HFFc6 (cell line): ENCODE measurements at places on chromosomes 1 and 21. TPM values are rescaled to one million over a fixed set of nuclear protein-coding genes. Genes with fewer than 3 reads are reported as not detected.

SPATA46 gene
- not detected in 3 replicates for total RNA-seq

DNA sequence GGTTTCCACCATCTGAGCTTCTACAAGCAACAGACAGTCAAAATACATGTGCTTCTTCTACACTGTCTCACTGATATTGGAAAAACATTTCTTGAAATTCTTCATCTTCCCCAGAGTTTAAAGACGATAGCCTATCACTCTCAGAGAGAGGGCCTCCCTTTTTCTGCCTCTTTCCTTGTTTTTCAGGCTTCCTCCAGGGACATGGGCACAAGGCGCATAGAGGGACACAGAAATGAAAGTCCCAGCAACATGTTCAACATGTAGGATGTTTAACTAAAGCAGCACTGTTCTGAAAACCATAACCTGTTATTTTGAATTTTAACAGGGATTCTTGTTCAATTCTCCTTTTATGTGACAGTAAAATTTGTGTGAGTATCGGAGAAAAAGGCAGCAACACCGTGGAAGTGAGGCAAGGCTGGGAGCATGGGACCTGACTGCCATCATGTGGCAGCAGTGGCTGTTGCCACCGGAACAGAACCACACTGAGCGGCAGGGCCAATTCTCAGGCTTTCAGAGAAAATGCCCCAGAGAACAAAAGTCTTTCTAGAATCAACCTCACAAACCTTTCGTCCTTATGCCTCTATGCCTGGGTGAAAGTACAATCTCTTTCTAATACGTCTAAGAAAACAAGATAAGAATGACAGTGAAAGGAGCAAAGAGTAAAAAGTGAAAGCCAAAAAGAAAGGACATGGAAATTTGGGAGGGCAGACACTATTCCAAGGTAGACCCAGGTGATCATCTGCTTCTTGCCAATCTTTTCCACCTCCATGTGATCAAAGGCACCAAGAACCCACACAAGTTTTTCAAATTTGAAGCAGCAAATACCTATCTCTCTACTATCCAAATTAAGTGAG is 54.5 kb downstream of the PCNX2 start:
- H3K27ac ChIP-seq: no peak overlapping the region
- H3K36me3 ChIP-seq: peaks cover 15% of the 10 kb centered on the region
- DNase-seq: no peak
- H3K4me1 ChIP-seq: peaks cover 27% of the 10 kb centered on the region
- H3K27me3 ChIP-seq: no peaks in the 10 kb centered on the region; the same call in 1 of the 2 replicates
- no peak overlapping the region for H3K4me3 ChIP-seq

DNA sequence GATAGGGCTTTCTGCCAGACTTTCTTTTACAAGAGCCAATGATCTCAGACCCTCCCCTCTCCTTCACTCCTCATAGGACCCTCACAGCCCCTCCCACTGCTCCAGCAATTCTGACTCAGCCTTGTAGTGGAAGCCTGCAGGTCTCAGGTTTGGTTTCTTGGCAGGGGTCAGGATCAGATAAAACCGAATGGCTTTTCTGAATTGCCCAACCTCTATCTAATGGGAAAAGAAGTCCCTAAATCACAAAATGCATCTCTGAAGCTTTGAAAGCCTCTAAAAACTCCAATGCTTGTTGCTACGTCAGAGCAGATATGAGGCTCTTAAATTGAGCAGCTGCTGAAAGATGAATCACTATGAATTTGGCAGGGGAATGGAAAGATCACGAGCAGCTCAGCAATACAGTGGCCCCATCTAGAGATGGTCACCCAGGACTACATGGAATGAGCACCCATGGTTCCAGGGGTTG is 74.5 kb downstream of the NID1 start:
- peaks cover 55% of the 10 kb centered on the region for H3K36me3 ChIP-seq
- no peaks in the 10 kb centered on the region; the same call in 1 of the 2 replicates for H3K27me3 ChIP-seq
- peak overlapping the region; percentile 30 for H3K4me3 ChIP-seq
- DNase-seq: peak; percentile 98

- H3K27me3 ChIP-seq: peaks cover 13% of the 10 kb centered on the region
- H3K36me3 ChIP-seq: no peaks in the 10 kb centered on the region
- DNase-seq: no peak
- no peak overlapping the region for H3K4me3 ChIP-seq
Measured at GRCh38 chr1:29364101-29364678, 127.9 kb downstream of the PTPRU start.

DNA sequence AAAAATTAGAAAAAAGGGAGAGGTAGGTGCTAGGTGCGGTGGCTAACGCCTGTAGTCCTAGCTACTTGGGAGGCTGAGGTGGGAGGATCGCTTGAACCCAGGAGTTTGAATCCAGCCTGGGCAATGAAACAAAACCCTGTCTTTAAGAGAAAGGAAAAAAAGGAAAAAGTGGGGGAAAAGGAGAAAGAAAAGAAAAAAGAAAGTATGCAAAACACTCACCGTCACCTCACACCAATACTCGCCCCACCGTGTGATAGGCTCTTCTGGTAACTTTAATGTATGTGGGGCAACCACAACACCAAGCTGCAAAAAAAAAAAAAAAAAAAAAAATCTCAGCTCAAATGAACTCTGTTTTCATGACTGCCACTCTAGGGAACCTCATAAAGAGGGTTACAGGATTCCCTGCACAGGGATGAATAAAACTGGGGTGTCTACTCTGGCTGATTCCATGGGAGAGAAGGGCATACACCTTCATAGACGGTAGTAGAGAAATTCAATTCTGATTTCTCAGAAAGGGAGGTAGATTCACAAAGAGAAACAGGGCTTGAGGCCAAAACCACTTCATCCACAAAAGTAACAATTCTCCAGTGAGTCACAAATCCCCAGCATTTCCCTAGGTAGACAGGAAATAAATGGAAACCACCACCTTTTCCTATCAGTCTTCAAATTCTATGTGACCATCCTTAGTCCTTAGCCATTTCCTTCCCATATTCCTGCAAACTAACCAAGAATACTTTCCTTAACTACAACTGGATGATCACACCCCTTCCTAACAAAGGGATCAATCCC is 2.5 kb downstream of the MRPL9 start:
- H3K36me3 ChIP-seq: peaks cover 27% of the 10 kb centered on the region
- H3K4me3 ChIP-seq: no peak overlapping the region
- no peaks in the 10 kb centered on the region for H3K27me3 ChIP-seq
- no peak for DNase-seq

C8B gene
- total RNA-seq: not detected in 2 replicates
